CD4-positive, alpha-beta T cell treated with Interleukin-2 at 100 ng/mL for 4 hours (primary cell): ENCODE measurements at places on chromosomes 6 and 20.

DNA sequence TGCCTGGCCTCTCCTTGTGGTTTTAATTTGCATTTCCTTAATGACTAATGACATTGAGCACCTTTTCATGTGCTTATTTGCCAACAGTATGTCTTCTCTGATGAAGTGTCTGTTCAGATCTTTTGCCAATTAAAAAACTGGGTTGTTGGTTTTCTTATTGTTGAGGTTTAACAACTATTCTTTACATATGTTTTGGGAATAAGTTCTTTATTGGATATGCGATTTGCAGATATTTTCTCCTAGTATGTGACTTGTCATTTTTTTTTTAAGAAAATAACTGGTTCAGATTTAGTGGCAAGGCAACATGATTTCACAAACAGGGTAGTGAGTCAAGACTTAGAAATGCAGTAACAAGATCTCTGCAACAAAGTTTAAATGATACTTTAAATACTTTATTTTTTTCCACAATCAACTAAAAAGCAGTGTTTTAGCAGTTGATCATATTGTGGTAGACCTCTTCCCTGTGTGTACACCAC is 67.8 kb downstream of the TIAM2 start:
- no peak for DNase-seq

- DNase-seq: no peak
Observed at GRCh38 chr6:40440053-40440452, 147.1 kb downstream of the LRFN2 start.

- no peak for DNase-seq
Observed at GRCh38 chr6:164928057-164928727, 381.2 kb downstream of the C6orf118 start.

DNA sequence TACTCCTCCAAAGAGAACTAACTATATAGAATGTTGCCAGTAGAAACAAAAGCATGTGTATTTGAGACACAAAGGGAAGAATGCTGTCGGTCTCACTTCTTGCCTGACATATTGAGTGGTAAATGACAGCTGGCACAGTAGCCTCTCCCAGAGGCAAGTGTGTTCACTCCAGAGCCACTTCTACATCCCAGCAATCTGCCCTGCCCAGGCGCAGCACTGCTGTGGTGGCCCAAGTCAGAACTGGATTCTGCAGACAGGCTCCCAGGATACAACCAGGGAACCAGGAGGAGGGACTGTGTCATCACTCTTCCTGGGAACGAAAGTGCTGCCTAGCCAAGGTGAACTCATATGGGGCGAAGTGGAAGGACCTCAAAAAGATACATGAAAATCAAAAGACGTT is 103.2 kb upstream of the ARMC2 start:
- no peak for DNase-seq

DNA sequence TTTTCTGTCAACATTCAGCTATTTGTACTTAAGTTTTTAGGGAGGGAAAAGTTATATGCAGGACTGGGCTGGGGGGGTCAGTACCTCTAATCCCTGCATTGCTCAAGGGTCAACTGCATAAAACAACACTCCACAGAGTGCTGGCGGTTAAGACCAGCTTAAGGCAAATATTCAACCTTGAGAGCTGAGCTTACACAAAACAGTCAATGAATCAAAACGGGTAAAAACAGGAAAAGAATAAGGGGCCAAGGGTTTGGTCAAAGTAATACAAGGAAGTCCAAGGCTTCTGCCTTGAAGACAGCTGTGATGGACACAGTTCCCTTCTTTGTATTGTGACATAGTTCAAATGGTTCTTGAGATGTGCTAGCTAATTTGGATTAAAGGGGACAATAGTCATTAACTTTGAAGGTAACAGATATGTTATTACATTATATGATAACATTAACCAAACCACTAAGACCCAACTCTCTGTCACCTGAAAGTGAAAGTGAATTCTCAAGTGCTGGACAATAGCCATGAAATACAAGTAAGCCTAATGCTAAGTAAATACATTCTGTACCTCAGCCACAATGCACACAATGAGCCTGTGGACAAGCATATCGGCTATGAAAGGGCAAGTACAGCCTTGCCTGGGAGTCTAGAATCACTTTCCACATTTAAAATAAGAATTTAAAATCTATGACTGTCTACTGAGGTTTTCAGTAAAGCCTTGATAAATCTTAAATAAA is 106.8 kb downstream of the PDE10A start:
- no peak for DNase-seq

DNA sequence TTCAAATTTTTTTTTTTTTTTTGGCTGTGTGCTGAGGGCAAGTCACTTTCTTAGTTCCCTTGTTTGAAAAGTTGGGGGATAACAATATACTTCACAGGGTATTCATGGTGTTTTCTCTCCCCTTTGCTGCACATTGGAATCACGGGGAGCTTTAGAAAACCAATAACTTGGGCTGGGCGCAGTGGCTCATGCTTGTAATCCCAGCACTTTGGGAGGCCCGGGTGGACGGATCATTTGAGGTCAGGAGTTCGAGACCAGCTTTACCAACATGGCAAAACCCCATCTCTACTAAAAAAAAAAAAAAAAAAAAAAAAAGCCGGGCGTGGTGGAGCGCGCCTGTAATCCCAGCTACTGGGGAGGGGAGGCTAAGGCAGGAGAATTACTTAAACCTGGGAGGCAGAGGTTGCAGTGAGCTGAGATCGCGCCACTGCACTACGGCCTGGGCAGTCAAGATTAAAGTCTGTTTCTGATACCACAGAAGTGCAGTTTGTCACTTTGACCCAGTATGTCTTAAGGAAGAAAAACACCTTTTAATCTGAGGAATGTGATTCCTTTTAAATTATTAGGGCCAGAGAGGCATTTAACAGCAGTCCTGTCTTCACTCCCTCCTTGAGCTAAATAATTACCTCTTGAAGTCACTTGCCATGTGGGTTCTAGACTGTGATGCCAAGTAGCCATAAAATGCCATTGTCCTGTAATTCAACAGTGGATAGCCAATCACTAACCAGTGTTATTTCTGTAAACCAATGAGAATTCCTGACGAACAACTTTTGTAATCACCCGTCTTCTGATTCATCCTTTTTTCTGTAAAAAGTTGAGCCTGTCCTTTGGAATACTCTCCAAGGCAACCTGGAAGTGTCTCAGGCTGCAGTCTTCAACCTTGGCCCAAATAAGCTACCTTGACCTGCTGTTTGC is 16.1 kb downstream of the SRSF3 start:
- DNase-seq: no peak

- DNase-seq: no peak
Observed at GRCh38 chr6:81233990-81234389, 518.5 kb downstream of the TENT5A start.

- DNase-seq: no peak
Observed at GRCh38 chr6:83199863-83200225, 6.7 kb downstream of the RWDD2A start.

DNA sequence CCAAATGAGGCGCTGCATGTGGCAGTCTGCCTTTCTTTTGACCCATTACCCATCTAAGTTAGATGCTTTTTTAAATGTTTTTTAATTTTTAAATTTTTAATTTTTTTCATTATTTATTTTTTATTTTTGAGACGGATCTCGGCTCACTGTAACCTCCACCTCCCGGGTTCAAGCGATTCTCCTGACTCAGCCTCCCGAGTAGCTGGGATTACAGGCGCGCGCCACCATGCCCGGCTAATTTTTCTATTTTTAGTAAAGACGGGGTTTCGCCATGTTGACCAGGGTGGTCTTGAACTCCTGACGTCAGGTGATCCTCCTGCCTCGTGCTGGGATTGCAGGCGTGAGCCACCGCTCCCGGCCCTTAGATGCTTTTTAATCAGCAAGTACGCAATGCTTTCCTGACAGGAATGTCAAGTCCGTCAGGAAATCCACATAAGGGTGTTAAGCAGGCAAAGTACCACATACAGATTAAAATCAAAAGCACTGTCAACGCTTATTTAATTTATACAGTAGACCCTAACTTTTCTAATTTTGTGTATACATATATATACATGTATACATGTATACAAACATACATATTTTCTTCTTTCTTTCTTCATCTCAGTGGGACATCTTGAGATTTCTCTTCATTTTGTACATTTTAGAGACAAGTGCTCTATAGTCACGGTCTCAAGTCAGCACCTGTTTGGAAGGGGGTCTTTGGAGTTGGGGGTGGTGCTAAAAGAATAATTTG is 995 bp upstream of the GSTA4 start:
- DNase-seq: peak; percentile 30

DNA sequence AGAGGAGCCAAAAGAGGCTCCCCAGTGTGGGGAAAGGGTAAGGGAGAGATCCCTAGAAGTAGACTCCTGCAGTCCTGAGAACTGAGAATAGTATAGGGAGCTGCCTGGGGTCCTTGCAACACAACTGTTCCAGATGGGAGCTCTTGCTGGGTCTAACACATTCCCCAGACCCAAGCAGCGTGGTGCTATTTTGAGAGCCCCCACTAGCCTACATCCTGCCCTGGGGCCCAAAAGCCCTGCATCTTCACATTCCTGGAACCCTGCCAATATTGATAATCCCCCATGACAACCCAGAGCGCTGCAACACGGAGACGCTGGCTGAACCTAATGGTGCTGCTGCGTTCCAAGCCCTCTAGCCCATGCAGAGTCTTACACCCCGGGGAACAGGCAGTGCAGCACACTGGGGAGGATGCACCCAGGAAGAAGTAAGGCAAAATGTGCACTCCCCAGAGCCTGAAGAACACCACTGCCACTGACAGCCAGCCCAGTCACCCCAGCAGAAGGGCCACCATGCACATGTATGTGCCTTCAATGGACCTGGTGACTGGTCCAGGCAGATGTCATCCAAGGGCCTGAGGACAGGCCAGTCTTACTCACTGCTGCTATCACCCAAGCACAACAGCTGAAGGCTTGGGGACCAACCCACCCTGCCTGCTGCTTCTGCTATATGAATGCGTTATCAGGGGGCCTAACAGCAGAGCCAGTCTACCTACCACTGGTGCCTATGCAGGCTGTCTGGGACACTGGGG is 7.0 kb upstream of the RNF217 start:
- no peak for DNase-seq

GRCh38 chr6:15359335-15359862 is 113.5 kb downstream of the JARID2 start:
- no peak for DNase-seq

DNA sequence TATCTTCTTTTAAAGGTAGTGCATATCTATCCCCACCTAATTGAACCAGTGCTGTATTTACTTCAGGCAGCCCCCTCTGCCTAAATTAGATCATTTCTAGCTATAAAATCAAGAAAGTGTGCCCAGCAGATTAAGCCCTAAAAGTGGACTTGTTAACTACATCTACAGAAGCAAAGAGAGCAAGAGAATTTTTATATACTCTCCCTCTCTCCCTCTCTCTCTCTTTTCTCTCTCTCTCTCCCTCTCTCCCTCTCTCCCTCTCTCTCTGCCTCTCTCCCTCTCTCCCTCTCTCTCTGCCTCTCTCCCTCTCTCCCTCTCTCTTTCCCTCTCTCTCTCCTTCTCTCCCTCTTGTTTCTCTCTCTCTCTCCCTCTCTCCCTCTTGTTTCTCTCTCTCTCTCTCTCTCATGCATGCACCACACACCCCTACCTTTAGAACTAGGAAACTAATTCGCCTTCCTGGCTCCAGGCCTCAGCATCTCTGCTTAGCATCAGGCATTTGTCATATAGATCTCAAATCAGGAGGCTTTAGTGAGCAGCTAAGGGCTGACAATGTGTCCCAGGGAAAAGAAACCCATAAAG is 71.4 kb downstream of the FOXA2 start:
- no peak for DNase-seq

GRCh38 chr6:150517175-150517574 is 82.5 kb upstream of the PLEKHG1 start:
- no peak for DNase-seq

DNA sequence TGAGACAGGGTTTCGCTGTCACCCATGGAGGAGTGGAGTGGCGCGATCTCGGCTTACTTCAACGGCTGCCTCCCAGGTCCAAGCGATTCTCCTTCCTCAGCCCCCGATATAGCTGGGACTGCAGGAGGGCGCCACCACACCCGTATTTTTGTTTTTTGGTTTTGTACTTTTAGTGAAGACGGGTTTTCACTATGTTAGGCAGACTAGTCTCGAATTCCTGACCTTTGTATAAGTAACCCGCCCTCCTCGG is 115.4 kb upstream of the BTN3A2 start:
- DNase-seq: peak; percentile 46

DNA sequence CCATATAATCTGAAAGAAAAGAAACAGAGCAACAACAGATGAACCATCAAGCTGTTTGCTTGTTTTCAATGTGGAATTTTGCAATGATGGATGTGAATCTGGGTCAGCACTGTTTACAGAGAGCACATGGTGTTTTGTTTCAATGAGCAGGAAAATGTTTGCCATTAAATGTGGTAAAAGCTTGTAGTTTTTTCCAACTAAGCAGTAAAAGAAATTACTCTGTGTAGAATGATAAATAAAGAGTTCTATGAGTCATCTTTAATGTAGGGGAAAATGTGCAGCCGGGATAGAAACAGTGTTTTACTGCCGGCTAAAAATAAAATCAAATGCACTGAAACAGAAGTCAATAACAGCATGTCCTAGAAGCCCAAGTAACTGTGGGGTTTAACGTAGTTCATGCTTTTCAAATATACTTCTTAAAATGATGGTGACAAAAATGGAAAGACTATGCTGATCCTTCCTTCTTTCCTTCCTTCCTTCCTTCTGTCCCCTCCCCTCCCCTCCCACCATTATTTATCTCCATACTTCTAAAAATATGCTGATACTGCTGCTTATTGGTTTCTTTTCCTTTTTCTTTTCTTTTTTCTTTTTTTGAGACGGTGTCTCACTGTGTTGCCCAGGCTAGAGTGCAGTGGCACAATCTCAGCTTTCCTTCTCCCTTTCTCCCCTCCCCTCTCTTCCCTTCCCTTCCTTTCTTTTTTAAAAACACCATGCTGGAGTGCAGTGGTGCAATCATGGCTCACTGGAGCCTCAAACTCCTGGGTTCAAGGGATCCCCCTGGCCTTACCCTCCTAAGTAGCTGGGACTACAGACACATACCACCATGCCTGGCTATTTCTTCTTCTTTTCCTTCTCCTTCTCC is 6.3 kb upstream of the NAA20 start:
- no peak for DNase-seq

- DNase-seq: no peak
Observed at GRCh38 chr20:35845561-35845960, 73.7 kb downstream of the PHF20 start.

- DNase-seq: no peak
Observed at GRCh38 chr6:75205776-75206575, at the start of gene COL12A1. Gene COL12A1, minus strand, starts transcription at chr6:75206053. Its CDS starts 3,261 bp downstream, at chr6:75202792.

DNA sequence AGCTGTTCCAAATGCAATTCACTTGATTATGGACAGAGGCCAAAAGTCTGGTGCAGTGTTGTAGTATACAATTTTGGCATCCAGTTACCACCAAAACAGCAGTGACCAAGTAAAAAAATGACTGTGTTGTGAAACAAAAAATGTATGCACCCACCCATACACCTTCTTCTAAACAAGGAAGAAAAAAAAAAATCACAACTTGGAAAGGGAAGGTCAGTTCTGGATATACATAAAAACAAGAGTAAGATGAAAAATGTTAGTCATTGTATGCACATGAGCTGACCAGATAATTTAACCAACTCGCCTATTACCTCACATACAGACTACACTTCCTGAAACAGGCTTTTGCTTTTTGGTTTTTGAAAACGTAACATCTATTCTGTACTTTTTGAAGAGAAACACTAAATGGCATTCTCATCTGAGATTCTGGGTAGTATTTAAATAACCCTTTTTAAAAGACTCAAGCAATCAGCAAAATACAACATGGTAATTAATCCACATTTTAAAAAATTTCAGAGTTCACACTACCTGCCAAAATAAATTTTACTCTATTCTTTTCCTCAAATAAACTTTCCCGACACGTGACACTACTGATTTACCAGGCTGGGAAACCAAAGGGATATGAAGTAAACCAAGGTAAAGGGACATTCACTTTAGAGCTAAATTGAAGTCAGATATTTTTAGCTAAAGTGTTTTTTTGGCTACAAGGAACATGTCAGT is 141.6 kb upstream of the SHLD1 start:
- peak; percentile 34 for DNase-seq

GRCh38 chr20:35307666-35308653 is 15.7 kb upstream of the FAM83C start:
- no peak for DNase-seq
